CD4-positive, alpha-beta T cell treated with Interleukin-21 for 1 hour (primary cell): ENCODE measurements at places on chromosomes 2 and 18.

DNA sequence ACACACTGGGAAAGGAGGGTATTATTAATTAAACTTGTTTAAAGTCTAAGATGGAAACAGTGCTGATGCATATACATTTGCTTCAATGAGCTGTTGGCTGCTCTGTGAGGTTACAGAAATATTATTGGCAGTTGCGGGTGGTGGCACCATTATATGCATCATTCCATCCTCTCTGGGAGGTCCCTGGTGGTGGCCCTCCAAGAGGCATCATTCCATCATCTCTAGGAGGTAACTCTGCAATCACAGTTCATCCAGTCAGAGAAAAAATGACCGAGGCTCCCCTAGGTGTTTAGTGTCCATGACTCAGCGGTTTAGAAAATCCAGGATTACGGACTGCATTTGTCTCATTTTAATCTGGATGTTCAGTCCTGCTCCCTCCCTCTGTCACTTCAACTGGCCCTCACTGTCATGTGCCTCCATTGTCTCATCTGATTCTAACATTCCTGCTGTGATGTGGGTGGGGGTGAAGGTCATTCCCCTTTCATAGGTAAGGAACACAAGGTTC, 15.4 kb downstream of the AFF3 start:
- DNase-seq, result no peak

- DNase-seq, result no peak
Observed at GRCh38 chr2:144429396-144430112, 90.4 kb downstream of the ZEB2 start.

DNA sequence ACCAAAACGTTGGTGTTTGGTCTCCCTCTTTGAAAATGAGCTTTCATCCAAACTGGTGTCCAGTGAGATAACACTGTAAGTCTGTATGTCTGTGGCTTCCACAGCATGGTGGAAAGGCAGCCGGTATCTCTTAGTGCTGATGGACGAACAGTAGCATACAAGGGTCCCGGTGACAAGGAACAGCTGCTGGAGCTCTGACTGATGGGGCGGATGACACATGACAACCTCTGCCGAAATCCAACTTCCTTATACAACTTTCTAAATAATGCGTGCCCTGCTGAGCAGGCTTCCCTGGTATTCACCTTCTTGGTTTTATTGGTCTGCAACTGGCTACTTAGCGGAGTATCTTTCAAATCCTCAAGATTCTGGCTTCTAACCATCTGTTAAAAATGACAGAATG, 216.2 kb downstream of the SRBD1 start:
- no peak for DNase-seq

DNA sequence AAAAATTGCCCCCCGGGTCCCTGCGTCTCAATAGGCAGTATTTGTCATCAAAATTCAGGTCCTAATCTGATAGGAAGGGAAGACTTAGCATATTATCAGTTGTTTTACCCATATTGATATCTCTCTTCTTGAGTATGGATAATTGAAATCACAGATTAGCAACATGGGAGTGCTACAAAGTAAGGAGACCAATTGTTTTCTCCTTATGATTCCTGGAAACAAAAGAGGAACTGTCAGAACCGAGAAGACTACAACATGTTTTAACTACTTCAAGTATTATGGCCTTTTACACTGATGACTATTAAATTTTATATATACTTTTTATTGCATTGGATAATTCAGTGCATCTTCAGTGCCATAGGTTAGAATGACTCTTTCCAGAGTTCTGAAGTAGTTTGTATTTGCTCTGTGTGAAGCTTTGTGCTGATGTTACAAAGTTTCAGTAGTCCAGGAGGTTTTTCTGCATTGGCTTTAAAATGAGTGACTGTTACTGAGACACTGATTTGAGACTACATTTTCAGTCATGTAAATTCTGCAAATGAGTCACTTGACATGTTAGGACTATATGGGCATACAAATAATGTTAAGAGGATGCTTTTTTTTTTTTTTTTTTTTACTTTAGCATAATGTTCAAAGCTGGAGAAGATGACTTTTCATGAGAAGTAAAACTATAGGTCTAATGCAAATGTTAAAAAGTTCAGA, 19.7 kb upstream of the TLK1 start:
- DNase-seq, result no peak

- peak; percentile 17 for DNase-seq
Observed at GRCh38 chr2:215750763-215751162, 262.6 kb downstream of the MREG start.
